NCI-H524 (cell line): ENCODE measurements at places on chromosomes 11 and 22.

GRCh38 chr11:11215944-11216343, 137.1 kb downstream of the CSNK2A3 start:
- DNase-seq: no peak

- no peak for DNase-seq
These were observed 198.3 kb downstream of the CASP12 start for GRCh38 chr11:104699981-104700380.

DNA sequence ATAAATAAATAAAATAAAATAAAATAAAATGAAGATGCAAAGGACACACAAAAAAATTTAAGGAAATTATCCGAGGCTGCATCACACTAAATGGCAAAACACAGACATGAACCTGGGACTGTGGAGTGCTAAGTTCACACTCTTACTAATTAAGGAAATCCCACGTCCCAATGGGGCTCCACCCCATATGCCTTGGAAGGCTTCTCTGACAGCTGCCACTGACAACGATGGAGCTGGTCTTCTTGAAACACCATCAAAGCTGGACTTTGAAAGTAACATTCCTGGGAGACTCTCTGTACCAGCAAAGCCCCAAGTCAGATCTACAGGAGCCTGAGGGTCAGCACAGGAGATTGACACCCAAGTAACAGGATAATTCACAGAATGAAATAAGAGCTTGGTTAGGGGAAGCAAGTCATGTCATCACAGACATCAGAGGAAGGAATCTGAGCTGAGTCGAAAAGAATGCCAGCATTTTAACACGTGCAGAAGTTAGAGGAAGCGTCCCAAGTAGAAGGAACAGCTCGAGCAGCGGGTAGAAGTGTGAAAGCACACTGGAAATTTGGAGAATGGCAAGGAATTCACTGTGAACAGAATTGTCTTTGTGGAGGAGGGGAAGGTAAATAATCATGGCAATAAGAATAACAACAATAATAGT, 13.8 kb downstream of the TPST2 start:
- DNase-seq: no peak

GRCh38 chr11:75196426-75196825, 44.1 kb upstream of the TPBGL start:
- DNase-seq: no peak

DNA sequence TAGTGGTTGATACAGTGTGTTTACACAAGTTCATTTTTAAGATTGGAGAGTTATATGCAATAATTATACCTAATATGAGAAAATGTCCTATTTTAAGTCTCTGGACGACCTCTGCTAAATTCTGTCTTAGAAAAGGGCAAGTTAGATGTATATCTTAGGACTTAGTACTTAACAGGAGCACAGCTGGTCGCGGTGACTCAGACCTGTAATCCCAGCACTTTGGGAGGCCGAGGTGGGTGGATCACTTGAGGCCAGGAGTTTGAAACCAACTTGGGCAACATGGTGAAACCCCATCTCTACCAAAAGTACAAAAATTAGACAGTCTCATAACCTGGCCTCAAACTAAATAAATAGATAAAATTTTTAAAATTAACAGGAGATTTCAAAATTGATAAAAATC, 27.2 kb downstream of the BSX start:
- DNase-seq: no peak

GRCh38 chr22:40418366-40419201, 48.2 kb downstream of the SGSM3 start:
- peak; percentile 99 for DNase-seq

DNA sequence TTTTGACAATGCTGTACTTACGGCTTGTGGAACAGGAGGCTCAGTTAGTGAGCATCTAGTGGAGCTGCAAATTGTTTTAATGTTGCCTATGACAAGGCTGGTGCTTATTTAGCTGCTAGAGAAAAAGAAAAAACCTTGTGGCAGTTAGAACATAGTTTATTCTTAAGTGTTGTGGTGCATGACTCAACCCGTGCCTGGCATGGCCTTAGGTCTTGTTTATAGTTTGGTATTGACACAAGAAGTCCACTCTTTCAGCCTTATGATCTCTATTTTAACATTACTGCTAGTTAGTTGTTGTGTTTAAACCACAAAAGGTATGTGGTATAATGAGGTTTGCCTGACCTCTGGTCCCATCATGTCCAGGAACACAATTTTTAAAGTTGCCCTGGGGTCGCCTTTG, 744.6 kb downstream of the FAM181B start:
- no peak for DNase-seq

- DNase-seq: no peak
These were observed 93.2 kb downstream of the RELT start for GRCh38 chr11:73469401-73469800.

- no peak for DNase-seq
These were observed 351.1 kb downstream of the CADM1 start for GRCh38 chr11:115153135-115153534.

DNA sequence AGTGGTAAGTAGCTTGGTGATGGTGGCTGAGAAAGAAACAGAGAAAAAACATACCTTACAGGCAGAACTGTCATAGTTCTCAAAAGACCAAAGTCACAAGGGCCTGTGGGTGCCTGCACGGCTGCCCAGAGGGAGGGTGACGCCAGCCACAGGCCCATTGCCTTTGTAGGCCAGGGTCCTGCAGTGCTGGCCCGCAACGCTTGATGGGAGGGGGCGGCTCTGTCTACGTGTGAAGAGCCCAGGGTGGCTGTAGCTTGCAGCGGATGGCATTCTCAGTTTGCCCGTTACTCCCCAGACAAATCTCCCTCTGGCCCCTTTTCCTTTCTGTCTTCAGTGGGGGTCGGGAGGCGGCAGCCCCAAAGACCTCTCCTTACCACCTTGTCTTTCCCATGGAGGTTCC, 24.7 kb upstream of the B3GAT1 start:
- DNase-seq: no peak

DNA sequence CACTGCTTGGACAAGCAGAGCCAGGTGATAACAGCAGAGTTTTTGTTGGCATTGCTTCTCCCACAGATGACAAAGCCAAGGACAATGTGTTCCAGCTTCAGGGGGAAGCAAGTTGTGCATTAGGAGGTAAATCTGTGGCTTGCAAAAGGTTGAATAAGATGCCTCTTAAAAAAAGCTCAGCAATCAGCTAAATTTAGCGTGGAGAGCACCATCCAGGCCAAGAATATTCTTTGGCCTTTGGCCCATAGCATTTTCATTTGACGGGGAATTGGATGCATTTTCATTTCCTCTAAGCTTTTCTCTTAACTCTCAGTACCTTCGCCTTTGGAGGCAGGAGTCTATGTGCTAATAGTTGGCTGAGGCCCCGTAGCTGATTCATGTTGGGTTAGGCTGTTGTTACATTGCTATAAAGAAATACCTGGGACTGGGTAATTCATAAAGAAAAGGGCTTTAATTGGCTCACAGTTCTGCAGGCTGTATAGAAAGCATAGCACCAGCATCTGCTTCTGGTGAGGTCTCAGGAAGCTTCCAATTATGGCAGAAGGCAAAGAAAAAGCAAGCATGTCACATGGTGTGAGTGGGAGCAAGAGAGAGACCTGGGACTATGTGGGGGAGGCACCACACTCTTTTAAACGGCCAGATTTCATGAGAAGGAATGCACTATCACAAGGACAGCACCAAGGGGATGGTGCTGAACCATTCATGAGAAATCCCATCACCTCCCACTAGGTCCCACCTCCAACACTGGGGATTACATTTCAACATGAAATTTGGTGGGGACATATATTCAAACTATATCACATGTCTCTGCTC, 350.1 kb upstream of the C11orf87 start:
- no peak for DNase-seq

DNA sequence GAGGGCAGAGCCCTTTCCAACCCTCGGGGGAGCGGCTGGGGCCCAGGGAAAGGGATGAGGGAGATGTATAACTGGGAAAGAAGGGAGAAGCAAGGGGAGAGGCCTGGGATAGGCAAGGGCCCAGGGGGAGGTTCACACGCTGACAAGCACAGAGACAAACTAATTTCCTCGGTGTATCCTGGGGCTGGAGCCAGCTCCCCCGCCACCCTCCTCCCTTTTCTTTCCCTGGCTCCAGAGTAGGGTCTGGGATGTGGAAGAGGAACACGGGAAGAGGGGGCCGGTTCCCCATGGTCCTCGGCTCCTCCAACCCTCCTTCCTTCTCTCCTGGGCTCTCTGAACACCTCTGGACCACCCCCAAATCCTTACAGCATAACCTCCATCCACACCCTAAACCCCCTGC, 6.9 kb downstream of the CLCF1 start:
- DNase-seq: no peak

GRCh38 chr11:34750692-34751405, 130.0 kb downstream of the EHF start:
- no peak for DNase-seq

DNA sequence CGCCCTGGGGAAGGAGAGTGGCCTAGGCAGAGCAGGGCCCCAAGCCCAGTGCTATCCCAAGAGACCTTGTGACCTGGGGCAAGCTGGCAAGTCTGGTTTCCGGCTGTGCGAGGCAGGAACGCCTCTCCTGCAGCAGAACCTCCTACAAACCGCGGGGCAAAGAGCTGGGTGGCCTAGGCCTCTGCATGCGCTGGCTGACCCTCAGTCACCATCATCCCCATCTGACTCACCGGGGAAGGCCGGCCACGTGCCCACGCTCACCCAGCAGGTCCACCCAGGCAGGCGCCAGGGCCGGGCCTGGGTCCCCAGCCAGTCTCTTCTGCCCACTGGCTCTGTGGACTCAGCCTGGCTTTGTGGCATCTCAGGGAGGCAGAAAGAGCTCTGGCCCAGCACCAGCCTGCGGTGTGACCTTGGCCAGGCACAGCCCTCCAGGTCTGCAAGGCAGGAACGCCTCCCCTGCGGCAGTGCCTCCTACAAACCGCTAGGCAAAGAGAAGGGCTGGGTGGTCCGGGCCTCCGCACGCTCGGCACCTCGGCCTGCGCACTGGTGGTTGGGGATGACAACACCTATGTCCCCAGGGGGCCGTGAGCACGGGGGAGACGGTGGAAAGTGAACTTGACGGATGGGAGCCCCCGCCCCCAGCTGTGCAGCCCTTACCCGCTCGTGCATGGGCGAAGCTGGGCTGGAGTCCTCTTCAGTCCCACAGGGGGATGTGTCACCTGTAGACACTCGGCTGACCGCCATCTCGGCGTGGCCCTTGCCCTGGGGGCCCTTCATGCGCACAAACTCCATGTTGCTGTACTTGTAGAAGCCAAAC, 38.2 kb downstream of the KIAA0930 start:
- no peak for DNase-seq

DNA sequence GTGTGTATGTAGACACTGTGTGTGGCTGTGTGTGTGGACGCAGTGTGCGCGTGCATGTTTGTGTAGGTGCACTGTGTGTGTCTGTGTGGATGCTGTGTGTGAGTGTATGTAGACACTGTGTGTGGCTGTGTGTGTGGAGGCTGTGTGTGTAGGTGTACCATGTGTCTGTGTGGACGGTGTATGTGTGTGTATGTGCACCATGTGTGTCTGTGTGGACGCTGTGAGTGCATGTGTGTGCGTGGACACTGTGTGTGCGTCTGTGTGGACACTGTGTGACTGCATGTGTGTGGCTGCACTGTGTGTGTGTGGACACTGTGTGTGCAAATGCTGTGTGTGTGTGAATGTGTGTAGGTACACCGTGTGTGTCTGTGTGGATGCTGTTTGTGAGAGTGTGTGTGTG, 10.3 kb downstream of the TRPM5 start:
- no peak for DNase-seq

DNA sequence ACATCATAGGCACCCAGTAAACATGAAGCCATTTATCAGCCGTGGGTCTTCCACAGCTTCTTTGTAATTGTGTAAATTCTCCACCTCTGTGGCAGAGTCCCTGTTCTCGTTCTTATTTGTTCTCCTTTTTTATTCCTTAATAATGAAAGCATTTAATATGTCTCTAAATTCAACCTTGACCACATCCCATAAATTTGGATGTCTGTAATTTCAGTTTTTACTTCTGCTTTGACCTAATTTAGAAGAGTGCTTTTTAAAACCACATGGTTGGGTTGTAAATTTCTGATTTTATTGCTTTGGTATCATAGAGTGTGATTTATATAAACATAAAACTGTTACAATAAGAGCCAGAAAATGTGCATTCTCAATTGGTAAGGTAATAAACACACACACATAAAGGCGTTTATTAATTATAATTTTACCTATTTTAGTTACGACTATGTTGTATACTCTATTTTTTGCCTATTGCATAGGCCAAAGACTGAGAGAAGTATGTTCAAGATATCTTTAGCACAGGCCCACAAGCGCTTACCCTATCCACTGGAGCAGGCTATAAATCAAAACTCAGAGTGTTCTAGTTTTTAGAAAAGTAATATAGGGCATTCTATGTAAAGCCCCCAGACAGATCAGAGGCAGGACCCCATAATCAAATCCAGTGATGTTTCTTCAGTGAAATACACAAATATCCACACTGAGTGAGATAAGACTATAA, 58.0 kb upstream of the CCND1 start:
- DNase-seq: no peak

- DNase-seq: no peak
These were observed 864 bp upstream of the USP28 start for GRCh38 chr11:113876074-113876797.

- DNase-seq: no peak
These were observed 48.5 kb upstream of the PPP2R1B start for GRCh38 chr11:111814557-111815320.

DNA sequence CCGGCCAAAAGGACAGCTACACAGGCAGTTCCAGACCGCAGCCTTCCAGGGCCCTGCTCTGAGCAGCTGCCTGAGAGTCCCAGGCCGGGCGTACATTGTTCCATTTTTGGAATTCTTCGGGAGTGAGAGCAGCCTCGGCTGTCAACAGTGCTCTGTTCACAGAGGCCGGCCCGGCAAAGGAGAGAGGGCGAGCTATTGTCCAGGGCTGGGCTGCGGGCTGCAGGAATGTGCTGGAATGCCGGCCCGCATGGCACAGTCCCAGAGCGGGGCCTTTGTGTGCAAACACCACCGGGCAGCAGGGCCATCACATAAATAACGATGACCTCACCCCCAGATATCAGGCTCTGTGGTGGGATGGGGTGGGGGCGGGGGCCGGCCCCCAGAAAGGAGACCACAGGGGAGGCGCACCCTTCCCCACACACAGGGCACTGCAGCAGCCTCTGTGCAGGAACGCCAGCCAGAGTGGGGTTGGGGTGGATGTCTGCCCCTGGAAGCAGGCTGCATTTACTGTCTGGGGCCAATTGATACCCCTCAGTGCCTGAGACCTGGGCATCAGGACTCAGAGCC, 15.8 kb downstream of the LINC01488 start:
- DNase-seq: no peak

DNA sequence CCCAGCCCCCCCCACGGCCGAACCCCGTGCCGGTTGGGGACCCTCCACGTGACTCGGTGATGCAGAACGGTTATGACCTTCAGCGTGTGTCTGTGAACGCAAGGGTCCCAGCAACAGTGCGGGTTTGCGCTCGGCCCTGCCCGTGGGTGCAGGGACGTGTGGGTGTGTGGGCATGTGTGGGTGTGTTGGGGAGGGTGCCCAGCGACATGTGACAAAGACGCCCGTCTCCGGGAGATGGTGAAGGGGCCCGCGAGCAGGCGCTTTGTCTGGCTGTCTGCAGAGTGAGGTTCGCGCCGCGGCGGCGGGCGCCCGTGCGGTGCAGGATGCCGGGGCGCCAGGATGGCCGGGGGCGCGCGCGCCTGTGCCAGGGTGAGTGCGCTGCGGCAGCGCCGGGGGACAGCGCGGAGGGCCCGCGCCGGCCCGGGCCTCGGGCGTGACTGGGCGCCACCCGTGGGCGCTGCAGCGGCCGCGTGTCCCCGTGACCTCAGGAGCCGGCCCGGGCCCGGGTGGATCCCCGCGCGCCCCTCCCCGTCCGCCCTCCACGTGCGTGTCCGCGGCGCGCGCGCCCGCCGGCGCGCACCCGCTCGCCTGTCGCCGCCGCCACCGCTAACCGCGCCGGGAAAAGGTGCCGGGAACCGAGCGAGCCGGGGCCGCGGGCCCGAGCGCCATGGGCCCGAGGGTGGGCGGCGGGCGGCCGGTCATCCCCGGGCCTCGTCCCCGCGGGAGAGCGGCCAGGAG, at the start of gene LRFN4:
TSS of gene LRFN4 (plus strand) at position 569 of the 738 bp plus-strand sequence. CDS start 681 bp downstream, outside the sequence.
- peak; percentile 65 for DNase-seq
